ENCODE measurements at places on chromosomes 13 and 19.

DNA sequence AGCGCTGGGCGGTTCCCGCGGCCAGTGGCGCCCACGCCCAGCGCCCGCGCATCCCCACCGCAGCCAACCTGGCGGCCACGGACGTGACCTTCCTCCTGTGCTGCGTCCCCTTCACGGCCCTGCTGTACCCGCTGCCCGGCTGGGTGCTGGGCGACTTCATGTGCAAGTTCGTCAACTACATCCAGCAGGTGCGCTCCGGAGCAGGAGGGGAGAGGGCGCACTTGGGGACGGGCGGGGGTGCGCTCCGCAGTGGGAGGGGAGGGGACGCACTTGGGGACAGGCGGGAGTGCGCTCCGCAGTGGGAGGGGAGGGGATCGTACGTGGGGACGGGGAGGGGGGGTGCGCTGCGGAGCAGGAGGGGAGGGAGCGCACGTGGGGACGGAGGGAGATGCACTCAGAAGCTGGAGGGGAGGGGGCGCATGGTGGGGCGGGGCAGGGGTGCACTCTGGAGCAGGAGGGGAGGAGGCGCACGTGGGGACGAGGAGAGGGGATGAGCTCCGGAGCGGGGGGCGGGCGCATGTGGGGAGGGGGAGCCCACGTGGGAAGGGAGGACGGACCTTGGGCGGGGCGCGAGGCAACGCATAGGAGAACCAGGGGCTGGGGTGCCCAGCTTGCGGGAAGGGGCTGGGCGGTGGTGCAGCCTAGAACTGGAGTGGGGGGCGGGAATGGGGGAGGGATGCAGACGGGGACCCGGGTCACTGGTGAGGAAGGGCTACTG is 1.5 kb downstream of the KISS1R start:
- no peaks in the 10 kb centered on the region for H3K36me3 ChIP-seq
- DNase-seq, result no peak
- H3K4me3 ChIP-seq, result no peak overlapping the region
- peaks cover 29% of the 10 kb centered on the region for H3K27me3 ChIP-seq

DNA sequence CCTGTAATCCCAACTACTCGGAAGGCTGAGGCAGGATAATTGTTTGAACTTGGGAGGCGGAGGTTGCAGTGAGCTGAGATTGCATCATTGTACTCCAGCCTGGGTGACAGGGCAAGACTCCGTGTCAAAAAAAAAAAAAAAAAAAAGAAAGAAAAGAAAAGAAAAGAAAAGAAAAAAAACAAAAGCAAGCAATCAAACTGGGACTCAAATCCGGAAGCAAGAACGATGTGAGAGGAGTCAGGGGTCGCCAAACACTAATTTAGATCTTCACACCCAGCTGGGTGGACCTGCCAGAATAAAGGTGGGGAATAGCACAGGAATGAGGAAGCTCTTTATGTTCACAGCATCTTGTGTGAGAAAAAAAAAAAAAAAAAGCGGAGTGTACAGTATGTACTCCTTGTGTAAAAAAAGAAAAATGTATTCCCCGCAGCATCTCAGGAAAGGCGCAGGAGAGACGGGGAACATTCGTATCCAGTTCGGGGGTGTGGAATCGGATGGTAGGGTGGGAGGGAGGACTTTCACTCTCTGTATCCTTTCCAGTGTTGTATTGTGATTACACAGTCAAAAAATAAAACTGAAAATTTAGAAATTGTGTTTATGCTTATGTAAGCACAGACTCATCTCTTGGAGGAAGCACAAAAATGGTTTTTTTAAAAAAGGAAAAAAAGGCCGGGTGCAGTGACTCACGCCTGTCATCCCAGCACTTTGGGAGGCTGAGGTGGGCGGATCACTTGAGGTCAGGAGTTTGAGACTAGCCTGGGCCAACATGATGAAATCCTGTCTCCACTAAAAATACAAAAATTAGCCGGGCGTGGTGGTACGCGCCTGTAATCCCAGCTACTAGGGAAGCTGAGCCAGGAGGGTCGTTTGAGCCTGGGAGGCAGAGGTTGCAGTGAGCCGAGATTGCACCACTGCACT is 7.6 kb downstream of the DNAJB1 start:
- H3K27me3 ChIP-seq, result no peaks in the 10 kb centered on the region
- H3K4me1 ChIP-seq, result peaks cover 30% of the 10 kb centered on the region
- H3K27ac ChIP-seq, result no peak overlapping the region
- H3K36me3 ChIP-seq, result peaks cover 16% of the 10 kb centered on the region
- DNase-seq, result peak; percentile 57

- no peak overlapping the region for H3K27ac ChIP-seq
- no peak overlapping the region for H3K4me3 ChIP-seq
- H3K27me3 ChIP-seq, result no peaks in the 10 kb centered on the region
- no peak for DNase-seq
- H3K36me3 ChIP-seq, result no peaks in the 10 kb centered on the region
Observed at GRCh38 chr19:21581646-21582240, 76.3 kb downstream of the ZNF429 start.

DNA sequence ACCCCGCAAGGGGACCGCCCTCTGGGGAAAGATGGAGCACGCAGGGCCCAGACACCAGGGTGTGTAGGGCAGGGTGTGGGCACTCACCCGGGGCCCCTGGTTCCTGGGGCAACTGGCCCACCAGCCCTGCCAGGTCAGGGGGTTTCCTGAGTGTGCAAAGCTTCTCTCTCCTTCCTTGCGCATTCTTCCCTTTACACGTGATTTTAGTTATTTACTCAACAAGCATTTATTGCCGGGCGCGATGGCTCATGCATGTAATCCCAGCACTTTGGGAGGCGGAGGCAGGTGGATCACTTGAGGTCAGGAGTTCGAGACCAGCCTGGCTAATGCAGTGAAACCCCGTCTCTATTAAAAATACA is 20.4 kb downstream of the PRR36 start:
- no peak for DNase-seq
- no peaks in the 10 kb centered on the region for H3K36me3 ChIP-seq
- no peak overlapping the region for H3K4me3 ChIP-seq
- no peaks in the 10 kb centered on the region for H3K4me1 ChIP-seq
- no peak overlapping the region for H3K27ac ChIP-seq

- H3K4me1 ChIP-seq, result no peaks in the 10 kb centered on the region
- no peaks in the 10 kb centered on the region for H3K36me3 ChIP-seq
- no peak overlapping the region for H3K4me3 ChIP-seq
- no peaks in the 10 kb centered on the region for H3K27me3 ChIP-seq
- DNase-seq, result peak; percentile 34
Observed at GRCh38 chr19:4140237-4140711, 13.2 kb upstream of the CREB3L3 start.
